Transverse colon (tissue), 4 donors: ENCODE measurements at places on chromosomes 3 and 15.
A peak's percentile ranks its signal among the peaks of the same experiment; 100 is the strongest.

DNA sequence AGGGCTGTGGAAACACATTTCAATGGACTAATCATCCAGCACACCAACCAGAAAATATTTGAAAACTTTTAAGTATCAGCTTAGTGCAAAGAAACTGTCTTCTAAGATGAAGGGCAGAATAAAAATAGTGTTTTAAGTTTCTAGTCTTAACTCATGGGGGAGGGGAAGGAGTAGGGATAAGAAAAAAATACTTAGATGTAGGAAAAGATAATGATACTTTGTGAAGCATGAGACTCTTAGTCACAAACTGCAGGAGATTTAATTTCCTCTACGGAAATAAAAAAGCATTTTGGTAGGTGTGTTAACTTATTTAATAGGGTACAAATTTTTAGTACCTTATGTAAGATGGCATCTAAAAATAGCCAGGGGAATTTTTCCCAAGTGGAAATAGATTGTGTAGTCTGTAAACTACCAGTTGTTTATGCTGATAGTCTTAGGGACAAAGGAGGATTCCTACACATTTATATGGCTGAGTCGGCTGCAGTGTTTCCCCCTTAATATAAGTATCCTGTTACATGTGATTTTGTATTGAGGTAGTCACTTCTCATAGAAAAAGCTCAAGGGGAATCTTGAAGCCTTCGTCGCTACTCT, 78.2 kb upstream of the GBE1 start:
- DNase-seq: no peak

- no peak for DNase-seq
These were observed 29.9 kb downstream of the TMEM40 start for GRCh38 chr3:12729051-12729651.

- DNase-seq: peak; percentile 83
These were observed 7.7 kb downstream of the LRRC2 start for GRCh38 chr3:46558184-46559043.

DNA sequence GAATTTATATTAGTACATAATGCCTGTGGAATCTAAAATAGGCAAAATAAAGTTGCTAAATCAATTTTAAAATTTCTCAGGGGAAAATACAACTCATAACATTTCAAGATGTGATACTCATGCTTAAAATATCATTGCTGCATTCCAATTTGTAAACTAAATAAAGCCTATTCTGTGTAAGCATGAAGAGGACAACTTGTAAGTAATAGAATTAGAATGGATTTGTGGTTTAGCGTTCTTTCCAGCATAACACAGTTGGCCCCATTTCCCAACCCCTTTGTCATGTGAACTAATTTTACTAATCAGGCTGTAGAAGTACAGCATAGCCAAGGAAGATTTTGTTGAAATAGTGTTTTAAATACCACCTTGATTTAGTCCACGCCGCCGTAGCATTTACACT, 437.2 kb downstream of the SI start:
- no peak for DNase-seq

GRCh38 chr15:70079888-70080287, 17.8 kb downstream of the TLE3 start:
- no peak for DNase-seq
